Heart right ventricle (tissue), 16 donors: ENCODE measurements at places on chromosomes 13 and 19. TPM values are rescaled to one million over a fixed set of nuclear protein-coding genes. Genes with fewer than 3 reads are reported as not detected.

DNA sequence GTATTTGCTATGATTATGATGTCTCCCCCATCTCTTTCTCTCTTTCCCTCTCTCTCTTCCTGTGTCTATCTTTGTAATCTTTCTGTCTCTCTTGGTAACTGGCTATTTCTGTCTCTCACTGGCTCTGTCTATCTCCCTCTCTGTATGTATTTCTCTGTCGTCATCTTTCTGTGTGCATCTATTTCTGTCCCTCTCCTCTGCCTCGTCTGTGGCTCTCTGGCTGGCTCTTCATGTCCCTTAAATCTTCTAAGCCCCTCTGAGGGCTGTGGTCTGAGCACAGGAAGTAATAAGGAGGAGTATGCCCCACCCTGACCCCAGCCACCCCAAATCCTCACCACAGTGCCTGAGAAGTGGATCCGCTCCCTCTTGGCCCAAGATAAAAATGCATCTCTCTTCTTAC lies 104.4 kb downstream of the DNAJC15 start:
- no peak for DNase-seq

DNA sequence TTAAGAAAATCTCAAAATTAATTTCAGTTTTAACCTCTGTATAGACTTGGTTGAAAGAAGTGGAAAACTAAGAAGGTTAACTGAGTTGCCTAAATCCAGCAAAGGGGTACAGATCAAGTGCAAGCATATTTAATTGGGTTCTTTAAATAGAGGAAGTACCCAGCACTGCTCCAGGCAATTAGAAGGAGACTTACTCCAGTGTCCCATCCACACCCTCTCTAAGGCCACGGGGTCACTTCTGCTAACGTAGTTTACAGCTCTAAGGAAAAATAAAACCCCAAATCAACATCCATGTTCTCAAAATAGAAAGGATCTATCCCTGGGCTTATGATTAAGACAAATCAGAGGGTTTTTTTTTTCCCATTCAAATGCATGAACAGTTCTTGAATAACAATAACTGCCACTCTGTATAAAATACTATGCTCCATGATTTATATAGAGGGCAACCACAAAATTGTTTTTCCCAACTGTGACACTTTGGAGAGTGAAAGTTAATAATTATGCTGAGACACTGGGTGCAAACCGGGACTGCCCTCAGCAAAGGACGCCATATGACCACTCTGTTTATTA lies 4.6 kb downstream of the FRY start:
- peak; percentile 33 for DNase-seq

SHISA2 gene
- total RNA-seq, result 0.68 TPM

DNA sequence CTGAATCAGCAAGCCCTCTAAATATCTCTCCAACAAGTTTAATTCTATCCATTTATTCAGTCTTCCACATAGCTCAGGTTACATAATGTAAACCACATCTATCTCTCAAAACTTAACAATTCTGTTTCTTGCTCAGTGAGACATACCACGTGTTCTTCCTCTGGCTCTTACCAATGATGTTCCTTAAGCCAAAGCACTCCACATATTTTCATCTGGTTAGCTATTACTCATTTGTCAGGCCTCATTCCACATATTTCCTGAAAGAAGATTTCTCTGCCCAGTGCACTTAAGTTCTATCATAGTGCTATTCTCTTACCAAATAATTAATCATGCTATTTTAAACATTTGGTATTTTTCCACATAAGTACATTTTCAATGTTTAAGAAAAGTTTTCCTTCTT lies 403.3 kb upstream of the ATXN8OS start:
- DNase-seq, result no peak

DNA sequence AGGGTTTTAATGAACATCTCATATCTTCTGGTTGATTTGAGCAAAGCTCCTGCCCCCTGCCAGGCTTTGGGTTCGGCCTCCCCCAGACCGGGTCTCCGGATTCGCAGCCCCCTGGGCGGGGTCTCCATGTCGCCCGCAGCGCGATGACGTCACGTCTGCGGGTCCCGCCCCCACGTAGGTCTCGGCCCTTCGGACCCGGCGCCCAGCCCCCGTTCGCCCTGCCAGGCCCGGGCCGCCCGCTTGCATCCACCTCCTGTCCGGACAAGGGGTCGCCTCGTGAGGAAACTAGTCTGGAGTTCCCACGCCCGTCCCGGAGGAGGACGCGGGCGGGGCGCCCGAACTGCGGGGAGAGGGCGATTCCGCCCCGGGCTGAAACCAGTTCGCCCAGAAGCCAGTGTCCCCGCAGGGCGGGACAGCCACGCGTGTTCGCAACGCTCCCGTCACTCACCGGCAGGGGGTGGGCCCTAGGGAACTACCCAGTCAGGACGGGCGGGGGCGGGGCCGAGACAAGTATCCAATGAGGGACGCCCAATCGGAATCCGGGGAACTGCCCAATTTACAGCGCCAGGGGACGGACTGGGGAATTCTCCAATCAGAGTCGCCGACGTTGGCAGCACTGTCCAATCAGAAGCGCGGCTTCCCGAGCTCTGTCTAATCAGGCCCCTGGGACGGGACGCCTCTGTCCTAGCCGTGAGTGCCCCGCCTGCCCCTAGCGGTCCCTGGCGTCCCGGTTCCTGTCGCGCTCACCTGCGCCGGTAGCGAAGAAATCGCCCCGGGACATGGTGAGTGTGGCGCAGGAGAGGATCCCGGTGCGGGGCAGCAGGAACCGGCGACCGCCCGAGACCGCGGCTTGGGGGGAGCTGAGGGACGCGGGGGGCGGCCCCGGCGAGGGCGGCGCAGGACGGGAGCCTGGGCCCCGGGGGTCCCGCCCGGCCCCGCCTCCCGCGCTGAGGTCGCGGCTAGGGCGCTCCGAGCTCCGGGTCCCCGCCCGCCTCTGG lies at the start of gene ZNF555:
Gene ZNF555 (plus strand): TSS at position 682 of the 998 bp plus-strand sequence. CDS start 98 bp downstream, at position 780.
- peak; percentile 100 for DNase-seq

- DNase-seq, result peak; percentile 54
Observed at GRCh38 chr19:47305309-47305751, 4.3 kb upstream of the C5AR1 start.

POSTN gene
- 22.8 TPM for total RNA-seq

- no peak for DNase-seq
Observed at GRCh38 chr13:23456437-23457210, 23.1 kb upstream of the SACS start.

GRCh38 chr19:6271721-6272410 lies 7.9 kb downstream of the MLLT1 start:
- peak; percentile 92 for DNase-seq

DNA sequence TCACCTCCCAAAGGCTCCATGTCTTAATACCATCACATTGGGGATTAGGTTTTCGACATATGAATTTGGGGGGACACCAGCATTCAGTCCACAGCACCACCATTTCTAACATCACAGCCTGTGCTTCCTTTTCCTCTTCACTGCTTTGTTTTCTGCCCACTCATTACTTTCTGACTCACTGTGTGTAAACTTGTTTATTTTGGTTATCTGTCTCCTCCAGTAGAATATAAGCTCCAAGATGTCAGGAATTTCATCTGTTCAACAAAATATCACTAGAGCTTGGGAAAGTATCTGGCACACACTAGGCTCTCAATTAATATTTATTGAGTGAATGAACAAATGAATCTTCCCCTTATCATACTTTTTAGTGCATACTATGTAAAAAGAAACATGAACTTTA lies 152.0 kb downstream of the NUFIP1 start:
- DNase-seq, result no peak

DNA sequence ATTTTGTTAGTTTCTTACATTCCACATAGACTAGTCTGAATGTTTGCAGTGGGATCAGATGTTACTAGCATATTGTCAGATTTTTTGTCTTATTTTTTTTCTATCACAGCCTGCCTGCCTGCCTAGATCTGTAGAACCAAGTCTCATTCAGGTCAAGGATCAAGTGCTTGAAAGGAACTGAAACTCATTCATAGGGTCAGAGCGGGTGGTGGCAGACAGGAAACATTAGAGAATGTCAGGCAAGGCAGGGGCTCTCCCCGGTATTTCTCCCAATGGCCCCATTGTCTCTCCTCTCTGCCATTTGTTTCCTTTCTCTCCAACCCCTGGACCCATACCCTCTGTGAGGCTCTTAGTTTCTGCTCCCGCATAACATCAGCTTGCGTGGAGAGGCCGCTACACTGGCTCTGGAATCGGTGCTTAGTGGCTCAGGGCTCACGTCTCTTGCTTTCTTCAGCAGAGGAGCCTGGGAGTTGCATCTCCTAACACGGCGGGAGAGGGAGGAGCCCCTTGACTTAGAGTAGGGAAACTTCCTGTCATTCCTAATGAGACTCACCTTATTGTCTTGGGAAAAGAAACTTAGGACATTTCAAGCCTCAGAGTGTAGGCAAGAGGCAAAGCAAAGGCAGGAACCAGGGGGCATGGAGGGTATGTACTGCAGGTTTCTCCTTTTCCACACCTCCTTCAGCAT lies 35.6 kb upstream of the SPATA13 start:
- no peak for DNase-seq

GRCh38 chr19:41321204-41321599 lies 11.2 kb downstream of the CCDC97 start:
- DNase-seq, result no peak

GRCh38 chr13:102461302-102461701 lies 59.5 kb upstream of the FGF14 start:
- no peak for DNase-seq
